ENCODE measurements at places on chromosomes 12 and 14.

- no peak for DNase-seq
Observed at GRCh38 chr14:100898465-100898864, 5.1 kb downstream of the RTL1 start.

- DNase-seq: no peak
Observed at GRCh38 chr12:107144990-107145389, 51.6 kb upstream of the CRY1 start.

- no peak for DNase-seq
Observed at GRCh38 chr12:56775638-56776037, 12.5 kb downstream of the HSD17B6 start.

- no peak for DNase-seq
Observed at GRCh38 chr14:72568296-72568992, 325.5 kb downstream of the DPF3 start.

DNA sequence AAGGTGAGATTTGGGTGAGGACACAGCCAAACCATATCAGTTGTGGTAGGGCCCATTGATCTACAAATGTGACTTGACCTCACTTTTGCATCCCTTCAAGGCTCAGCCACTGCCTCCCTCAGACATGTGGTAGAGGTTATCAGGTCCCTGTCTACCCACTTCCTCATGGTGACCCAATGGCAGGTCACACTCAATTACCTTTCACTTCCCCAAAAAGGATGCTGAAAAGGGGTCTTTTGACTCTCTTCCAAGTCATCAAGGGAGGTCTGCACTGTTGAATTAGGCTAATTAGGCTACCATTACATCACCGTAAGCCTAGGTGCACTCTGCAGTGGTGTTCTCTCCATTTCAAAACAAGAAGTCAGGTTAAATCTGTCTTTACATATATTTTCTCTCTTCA is 22.6 kb upstream of the DRAM1 start:
- no peak for DNase-seq

- DNase-seq: no peak
Observed at GRCh38 chr14:106218174-106218573, 691.8 kb downstream of the TMEM121 start.

- no peak for DNase-seq
Observed at GRCh38 chr14:99602054-99602787, 1.8 kb downstream of the CCDC85C start.

GRCh38 chr14:91510171-91511042 is at the start of gene PPP4R3A:
PPP4R3A (minus strand) TSS chr14:91510310; CDS start chr14:91509647, 663 bp downstream.
- DNase-seq: peak; percentile 93

GRCh38 chr12:78721906-78722305 is 142.7 kb upstream of the SYT1 start:
- DNase-seq: no peak

GRCh38 chr12:39380090-39380489 is 62.8 kb downstream of the KIF21A start:
- no peak for DNase-seq

GRCh38 chr14:54857830-54858269 is 44.8 kb downstream of the GCH1 start:
- DNase-seq: no peak

DNA sequence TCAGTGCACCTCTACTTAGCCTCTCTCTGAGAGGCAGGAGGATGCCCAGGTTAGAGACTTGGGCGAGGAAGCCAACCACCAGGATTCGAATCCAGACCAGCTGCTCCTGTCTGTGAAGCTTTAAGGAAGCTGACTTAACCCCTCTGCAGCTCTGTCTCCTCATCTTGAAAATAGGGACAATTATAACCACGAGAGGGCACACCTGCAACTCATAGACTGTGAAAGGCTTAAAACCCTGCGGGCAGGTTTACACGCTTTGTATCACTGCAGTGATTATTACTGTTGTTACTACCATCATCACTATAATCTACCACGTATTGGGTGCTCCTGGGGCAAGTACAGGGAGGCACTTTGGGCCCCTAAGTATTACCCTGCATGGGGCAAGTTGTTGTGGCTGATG is 379.8 kb downstream of the VRK1 start:
- DNase-seq: no peak

GRCh38 chr14:60926002-60926401 is 54.9 kb downstream of the TRMT5 start:
- DNase-seq: no peak

DNA sequence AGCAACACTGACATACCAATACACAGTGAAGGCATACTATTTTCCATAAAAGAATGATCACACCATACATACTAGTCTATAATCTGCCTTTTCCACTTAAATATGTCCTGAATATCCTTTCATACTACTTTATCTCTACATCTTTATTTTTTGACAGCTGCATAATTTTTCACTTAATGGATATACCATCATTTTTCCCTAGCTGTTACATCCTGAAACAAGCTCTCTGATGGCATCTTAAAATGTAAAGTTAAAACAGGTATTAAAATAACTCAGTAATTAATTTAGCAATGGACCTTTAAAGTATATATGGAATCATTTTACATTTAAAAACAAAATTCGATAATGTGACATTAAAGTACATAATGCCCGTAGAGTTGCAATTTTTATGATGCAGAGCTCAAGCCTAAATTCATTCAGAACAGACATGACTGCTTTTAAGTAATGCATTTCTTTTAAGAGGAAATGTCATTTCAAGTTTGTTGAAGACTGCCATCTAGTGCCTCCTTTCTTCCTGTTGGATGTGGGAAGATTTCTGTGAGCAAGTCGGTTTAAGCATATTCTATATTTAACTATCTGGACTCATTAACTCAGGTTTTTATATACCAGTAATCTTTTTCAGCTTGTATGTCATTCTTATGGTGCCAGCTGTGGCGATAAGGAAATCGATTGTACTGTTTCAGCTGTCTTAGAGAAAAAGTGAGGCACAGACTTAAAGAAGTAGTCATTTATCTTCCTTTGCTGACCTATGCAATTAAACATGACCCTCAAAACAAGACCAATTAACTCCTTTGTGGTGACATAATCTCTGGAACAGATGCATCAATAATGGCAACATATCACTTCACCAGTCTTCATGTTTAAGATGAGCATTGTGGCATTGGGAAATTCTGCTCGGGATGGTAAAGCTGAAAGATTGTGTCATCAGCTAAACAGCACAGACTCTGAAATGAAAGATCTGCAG is 20.3 kb downstream of the PRICKLE1 start:
- no peak for DNase-seq

- DNase-seq: peak; percentile 77
Observed at GRCh38 chr12:4272424-4273272, 914 bp upstream of the CCND2 start.

GRCh38 chr12:126189856-126190255 is 1124.6 kb downstream of the AACS start:
- no peak for DNase-seq

- no peak for DNase-seq
Observed at GRCh38 chr14:54486685-54487084, 2.1 kb downstream of the GMFB start.

GRCh38 chr12:51020448-51021182 is 5.6 kb downstream of the SLC11A2 start:
- DNase-seq: no peak

DNA sequence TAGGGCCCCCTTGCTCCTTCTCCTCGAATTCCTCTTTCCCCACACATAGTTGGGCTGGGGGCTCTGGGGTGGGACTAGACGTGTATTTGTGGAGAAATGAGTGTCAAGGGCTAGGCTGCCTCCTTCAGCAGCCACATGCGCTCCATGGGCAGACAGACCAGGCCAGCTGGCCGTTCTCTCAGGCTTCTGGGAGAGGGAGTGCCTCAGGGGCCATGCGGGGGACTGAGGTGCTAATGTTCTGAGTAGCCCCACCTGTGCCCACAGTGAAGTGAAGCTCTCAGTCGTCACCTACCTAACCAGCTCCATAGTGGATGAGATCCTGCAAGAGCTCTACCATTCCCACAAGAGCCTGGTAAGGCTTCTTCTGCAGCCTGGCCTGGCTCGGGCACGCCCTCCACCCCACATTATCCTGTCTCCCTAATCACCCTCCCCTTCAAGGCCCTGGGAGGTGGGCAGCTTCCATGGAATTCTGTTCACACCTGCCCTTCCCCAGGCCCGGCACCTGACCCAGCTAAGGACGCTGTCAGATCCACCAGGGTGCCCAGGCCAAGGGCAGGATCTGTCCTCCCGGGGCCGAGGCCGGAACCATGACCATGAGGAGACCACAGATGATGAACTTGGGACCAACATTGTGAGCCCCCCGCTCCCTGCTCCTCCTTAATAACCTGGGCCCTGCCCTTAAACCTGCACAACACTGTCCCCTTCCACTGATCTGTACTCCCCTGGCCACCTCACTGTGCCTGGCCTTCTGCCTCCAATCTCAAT is 9.0 kb upstream of the CPNE6 start:
- DNase-seq: no peak

DNA sequence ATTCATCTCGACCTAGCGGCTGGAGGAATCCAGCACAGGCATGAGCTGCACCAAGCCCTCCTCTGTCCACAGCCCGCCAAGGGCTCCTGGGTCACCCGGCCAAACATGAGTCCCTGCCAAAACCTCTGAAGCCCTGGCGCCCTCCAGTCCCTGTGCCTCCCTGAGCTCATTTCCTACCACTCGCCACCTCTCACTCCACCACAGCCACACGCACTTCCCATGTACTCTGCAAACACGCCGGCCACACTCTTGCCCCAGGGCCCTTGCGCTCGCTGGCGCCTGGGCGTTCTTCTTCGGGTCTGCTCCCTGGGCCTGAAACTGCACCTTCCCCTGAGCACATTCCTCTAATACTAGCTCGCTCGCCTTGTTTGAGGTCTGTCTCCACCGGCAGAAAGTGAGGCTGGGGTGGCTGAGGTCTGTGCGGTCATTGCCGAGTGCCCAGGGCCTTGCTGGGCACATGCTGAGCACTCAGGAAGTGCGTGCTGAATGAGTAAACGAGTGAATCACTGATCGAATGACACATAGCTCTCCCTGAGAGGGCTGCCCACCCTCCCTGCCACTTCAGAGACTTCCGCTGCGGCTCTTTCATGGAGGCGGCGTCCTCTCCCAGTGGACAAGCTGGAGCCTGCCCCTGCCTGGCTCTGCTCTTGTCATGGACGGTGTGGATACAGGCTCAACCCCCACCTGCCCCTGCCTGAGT is 33.7 kb upstream of the DLK1 start:
- DNase-seq: no peak

GRCh38 chr12:124778411-124778810 is 85.3 kb downstream of the SCARB1 start:
- DNase-seq: peak; percentile 24

DNA sequence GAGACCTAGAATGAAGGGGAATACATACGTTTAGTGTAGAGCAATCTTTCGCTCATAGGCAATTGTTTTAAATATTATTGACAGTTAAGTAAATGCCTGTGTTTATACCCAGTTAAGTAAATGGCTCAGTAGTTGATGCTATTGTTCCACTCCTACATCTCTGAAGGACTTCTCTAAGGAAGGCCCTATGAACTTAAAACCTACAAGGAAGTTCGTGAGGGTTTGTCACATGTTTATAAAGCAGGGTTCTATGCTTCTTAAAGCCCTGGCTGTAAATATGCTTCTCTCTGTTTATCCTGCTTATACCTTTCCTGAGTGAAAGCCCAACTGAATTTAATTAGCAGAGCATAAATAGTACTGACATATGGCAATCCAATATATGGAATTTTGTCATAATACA is 282.1 kb upstream of the NPAS3 start:
- no peak for DNase-seq

DNA sequence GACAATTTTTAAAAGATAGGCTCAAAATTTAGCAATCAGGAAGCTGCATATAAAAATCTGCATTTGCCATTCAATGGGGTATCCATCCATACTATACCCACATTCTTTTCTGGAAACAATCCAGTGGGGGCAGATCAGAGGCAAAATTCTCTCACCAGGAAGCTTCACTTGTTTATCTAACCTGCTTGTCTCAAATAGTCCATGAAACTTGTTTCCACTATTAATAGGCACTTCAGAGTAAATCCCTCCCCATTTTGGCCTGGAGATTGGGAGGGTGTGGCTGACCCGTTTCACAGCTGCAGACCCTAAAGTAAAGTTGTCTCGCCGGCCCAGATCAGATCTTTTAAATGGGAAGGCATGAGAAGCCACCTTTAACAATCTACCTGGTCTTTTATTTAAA is 139.4 kb upstream of the CPNE8 start:
- no peak for DNase-seq

GRCh38 chr12:60872219-60872618 is 1276.4 kb downstream of the SLC16A7 start:
- DNase-seq: no peak

DNA sequence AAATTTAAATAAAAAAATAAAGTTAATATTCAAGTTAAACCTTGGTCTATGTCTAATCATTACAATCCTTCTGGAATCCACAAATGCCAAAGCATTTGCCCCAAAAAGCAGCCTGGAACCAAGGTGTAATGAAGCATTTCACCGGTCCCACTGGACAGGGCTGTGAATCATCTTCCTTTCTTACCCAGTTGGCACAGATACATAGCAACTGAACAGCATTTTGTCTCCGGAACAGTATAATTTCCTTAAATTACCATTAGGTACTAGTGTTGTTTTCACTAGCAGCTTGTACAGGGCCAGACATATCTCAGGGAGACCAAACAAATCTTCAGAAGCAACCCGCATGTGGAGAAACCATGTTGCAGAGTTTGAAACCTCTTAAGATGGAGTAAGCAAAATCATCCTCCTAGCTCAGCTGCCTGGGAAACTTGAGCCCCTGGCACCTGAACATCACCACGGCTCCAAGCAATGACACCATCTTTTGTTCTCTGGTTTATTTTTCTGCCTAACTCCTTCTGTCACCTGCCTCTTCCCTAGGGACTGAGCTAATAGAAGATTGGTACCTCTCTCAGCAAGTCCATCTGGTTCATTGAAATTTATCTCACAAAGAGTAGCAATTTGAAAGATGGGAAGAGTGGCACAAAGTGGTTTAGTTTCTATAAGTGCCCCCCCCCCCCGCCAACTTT is 17.9 kb upstream of the MDM1 start:
- DNase-seq: no peak

DNA sequence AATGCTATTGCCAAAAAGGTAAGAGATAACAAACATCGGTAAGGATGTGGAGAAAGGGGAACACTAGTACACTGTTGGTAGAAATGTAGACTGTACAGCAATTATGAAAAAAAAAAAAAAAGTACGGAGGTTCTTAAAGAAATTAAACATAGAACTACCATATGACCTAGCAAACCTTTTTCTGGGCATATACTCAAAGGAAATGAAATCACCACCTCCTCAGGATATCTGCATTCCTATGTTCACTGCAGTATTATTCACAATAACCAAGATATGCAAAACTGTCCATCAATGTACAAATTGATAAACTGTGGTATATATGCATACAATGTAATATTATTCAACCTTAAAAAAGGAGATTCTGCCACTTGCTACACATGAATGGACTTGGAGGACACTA is 60.7 kb downstream of the INSM2 start:
- no peak for DNase-seq

DNA sequence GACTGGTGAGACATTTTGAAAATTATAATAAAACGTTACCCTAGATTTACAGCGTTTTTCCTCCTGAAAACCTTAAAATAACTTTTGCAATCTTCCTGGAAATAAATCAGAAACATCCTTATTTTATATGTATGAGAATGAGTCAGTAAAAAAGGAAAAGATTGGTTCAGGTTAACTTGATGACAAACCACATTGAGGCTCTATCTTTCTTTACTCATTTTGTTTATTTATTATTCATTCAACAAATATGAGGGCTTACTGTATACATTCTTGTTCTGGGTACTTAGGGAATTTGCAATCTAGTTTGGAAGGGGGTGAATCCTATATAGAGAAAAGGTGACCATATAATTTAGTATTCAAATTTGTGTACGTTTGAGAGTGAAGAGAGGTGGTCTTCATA is 156.6 kb downstream of the UNC79 start:
- no peak for DNase-seq
